ENCODE measurements at places on chromosomes 7 and 10.

GRCh38 chr10:52440612-52441285, 126.7 kb downstream of the DKK1 start:
- DNase-seq: no peak

DNA sequence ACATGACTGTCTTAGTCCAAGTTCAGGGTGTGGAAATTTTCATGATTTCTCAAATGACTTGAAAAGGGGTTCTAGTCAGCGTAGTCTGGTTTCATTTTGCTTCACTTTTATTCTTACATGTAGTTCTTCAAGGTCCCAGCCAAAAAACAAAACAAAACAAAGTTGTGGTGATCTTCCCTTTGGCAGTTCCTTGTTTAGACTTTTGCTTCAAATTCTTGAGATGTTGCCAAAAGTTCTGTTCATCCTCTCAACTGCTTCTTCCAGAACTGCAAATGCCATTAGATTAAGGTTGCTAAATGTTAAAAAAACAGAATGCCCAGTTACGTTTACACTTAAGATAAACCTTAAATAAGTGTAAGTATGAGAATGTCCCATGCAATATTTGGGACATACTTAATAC, 370.8 kb upstream of the LRRTM3 start:
- no peak for DNase-seq

DNA sequence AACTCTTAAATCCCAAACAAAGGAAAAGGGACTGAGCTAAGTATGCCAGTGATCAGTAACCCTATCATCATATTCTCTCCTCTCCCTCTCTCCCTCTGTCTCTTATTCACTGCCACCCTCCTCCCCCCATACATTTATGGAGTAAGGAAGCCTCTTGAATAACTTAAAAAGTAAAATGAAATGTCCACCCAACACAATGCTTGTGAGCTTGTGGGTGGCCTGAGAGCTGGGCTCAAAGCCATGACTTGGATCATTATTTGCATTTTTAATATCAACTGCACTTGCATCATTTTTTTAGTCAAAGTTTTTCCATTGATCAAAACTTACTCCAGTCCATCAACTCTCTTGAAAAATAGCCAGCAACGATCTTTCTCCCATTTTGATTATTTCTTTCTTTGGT, 46.8 kb downstream of the FAM107B start:
- no peak for DNase-seq

DNA sequence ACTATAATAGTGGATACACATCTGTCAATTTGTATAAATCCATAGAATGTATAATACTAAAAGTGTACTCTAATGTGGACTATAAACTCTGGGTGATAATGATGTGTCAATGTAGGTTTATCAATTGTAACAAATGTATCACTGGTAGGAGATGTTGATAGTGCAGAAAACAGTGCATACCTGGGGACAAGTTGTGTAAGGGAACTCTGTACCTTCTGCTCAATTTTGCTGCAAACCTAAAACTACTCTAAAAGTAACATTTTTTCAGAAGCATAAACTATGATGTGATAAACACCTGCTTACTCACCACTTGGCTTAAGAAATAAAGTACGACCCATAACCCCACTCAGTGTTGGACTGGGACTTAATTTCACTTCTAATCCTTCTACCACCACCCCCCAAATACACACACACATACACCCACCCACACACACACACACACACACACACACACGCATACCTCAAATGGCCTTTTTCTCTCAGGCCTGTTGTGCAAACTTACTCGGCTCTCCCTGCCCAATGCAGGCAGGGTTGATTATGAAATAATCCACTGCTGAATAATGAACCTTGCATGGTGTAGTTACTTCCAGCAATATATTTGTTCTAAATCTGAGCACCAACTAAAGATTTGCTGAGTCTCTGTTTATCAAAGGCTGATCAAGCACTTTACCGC, 154.1 kb upstream of the KMT2E start:
- DNase-seq: no peak

DNA sequence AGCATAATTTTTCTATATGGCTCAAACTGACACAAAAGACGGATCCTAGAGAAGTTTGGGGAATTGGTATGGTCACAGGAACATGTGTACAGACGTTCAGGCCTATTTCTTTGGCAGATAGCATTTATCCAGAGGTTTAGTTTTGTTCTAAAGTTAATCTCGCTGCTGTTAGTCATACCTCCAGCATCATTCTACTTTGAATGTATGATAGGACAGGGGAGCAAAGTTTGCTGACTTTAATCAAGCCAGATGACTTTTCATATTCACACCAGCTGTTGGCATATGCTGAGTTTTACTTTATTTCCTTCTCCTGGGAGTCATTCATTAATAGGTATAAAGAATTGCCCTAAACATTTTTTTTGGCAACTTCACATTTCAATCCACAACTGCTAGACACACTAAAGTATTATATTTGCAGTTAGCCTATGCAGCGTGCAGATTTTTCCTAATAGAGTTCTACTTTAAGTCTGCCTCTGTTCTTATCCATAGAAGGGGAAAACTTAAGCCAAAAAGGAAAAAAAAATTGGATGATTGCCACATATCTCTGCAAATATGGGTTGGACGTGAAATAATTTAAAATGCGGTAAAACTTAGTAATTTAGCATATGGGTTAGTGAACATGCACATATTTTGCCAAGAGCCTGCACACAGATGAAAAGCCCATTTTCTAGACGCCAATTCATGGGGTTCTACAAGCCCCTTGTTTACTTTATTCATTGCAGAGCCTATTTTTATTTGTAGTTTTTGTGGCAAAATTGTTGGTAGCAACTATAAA, 213.1 kb downstream of the C7orf25 start:
- DNase-seq: no peak

- DNase-seq: peak; percentile 69
These were observed 3.0 kb downstream of the NUP42 start for GRCh38 chr7:23184709-23185359.

GRCh38 chr7:75854233-75854632, 24.6 kb upstream of the RHBDD2 start:
- no peak for DNase-seq

DNA sequence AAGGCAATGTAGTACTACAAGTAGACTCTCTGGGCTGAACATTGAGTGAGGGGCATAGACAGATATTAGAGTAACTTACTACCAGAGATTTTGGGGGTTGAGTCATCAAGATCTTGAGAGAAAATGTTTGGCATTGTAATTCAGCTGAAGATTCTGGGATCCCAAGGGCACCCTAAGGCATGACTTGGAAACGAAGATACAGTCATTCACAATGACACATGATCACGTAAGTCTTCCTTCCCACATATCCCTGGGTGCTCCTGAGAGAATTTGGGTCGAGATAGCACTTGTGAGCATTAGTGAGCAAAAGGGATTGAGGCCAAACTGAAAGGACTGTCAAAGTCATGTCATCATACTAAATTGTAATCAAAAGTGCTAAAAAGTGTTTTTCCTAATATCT, 192.5 kb upstream of the PCLO start:
- DNase-seq: no peak

DNA sequence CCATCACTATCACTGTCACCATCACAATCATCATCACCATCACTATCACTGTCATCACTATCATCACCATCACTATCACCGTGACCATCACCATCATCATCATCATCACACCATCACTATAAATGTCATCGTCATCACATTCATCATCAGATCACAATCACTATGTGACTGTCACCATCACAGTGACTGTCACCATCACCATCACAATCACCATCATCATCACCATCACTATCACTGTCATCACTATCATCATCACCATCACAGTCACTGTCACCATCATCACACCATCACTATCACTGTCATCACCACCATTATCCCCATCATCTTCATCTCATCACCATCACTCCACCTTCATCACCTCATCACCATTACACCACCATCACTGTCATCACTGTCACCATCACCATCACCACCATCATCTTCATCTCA, 31.0 kb downstream of the PWWP2B start:
- DNase-seq: no peak

DNA sequence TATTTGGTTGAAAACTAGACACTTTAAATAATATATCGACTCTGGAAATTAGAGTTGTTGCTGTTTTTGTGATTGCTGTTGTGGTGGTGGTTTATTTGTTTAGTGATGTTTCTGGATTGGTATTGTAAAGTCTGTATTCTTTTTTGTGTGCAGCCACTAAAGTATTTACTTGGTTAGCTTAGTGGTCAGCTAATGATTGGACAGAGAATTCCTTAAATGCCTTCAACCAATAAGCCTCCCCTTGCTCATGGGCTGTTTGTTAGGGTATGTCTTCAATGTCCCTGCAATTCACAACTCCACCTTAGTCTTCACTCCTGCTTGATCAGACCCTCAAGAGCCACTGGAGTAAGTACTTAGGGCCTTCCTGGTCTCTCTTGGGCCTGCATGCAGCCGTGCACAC, 71.0 kb downstream of the PAXIP1 start:
- no peak for DNase-seq

- DNase-seq: no peak
These were observed 200.8 kb downstream of the TNS3 start for GRCh38 chr7:47381134-47381495.
